ENCODE measurements at places on chromosomes 6 and 20. TPM values are rescaled to one million over a fixed set of nuclear protein-coding genes. Genes with fewer than 3 reads are reported as not detected.

The SIRT5 gene
- polyA plus RNA-seq, result 11.2 TPM

The TOX2 gene
- 43.8 TPM for polyA plus RNA-seq

The FNDC1 gene
- polyA plus RNA-seq, result 4.9 TPM

The CLVS2 gene
- 0.24 TPM for polyA plus RNA-seq
